ENCODE measurements at places on chromosomes 2 and 18.

- no peak for DNase-seq
Observed at GRCh38 chr2:126890551-126891450, 7.9 kb upstream of the TEX51 start.

DNA sequence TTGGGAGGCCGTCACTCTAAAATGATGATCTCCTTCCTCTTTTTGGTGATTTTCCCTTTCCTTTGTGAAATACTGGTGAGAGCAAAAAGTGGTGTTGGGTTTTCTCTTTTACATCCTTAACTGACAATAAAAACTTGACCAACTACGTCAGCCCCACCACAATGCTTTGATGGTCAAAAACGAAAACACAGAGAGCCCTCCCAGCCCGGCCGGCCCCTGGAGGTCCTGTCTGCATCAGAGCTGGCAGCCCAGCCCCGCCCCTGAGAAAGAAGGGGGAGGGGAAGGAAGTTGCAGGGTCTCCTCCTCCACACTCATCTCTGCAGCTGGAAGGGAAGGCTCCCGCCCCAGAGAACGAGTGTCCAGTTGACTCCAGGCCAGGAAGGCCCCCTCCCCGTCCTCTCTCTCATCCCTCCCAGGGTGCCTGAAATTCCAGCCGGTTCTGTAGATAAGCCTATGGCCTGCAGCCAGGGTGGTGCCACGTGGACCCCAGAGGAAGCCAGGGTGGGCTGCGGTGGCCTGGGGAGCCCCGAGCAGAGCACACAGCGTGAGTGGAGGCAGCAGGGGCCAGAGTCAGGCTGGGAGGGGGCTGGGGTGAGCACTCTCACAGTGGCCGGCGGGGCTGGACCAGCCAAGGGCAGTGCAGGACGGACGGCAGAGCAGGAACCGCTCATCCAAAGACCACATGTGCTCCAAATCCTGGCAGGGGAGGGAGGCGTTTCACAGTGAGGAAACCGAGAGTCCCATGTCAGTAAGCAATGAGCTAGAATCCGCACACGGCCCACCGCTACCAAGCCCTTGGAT is 19.8 kb downstream of the BIN1 start:
- peak; percentile 79 for DNase-seq

GRCh38 chr2:142435847-142436246 is 305.0 kb upstream of the LRP1B start:
- no peak for DNase-seq

GRCh38 chr2:48356701-48357325 is 173.1 kb upstream of the STON1 start:
- no peak for DNase-seq

DNA sequence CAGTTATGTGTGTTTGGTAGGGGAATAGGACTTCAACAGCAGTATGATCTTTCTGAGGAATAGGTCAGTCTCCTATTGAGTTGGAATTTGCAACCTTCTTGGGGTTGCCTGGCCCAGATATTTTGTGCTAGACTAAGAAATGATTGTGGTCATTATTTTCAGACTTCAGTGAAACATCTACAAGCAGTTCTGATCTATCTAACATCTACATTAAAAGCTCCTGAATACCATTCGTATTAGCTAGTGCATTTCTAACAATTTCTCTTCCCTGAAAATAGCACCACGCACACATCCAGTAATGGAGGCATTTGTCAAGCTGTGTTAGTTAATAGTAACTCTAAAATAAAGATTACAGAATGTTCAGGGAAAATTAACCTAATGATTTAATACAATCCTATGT is 179.3 kb downstream of the FIGN start:
- no peak for DNase-seq

DNA sequence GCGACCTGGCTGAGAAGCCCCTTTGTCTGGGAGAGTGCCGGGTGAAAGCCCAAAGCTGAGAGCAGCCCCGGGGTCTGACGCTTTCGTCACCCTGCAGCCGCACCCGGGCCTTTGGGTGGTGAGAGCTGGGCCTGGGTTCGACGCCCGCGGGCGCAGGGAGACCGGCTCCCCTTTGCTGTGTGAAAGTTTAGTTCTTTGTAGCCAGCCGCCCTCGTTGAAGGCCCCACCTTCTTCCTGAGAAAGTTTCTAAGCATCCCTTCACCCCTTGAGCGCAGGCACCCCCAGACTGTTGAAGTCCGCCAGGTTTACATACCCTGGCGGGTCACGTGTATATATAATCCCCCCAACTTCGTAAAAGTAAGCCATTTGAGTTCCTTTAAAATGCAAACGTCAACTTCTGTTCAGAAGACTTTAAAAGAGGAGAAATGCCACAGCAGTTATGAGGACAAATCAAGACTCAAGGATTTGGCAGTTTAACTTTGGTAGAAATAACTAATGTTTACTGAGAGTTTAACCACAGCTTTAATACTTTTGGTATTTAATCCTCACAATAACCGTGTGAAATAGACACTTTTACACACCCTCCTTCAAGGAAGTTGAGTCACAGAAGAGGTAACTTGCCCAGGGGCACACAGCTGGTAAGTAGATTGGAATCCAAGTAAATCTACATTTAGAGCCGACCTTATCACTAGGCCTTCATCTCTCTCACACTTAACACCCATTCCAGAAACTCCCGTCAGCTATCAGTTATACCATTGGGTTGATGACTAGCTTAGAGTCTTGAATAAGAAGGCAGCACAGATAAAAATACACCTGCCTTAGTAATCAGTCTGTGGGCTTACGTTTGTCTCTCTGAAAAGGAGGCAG is 1.1 kb upstream of the MBOAT2 start:
- no peak for DNase-seq

DNA sequence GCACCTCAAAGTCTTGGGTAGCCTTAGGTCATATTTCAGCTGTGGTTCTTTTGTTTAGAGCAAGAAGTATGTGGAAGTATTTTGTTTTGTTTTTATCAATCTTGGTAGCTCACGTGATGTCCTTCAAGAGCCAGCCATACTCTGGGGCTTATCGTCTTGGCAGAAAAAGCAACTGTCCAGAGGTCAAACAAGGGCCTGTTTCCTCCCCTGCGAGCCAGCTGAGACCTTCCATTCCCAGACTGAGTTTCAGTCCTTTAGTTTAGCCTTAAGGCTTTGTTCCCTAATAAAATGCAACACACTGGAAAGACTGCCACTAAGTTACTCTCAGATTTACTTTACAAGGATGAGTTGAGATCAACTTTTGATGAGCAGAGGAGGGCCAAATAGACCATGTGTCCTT is 63.5 kb downstream of the TXNL1 start:
- peak; percentile 41 for DNase-seq

DNA sequence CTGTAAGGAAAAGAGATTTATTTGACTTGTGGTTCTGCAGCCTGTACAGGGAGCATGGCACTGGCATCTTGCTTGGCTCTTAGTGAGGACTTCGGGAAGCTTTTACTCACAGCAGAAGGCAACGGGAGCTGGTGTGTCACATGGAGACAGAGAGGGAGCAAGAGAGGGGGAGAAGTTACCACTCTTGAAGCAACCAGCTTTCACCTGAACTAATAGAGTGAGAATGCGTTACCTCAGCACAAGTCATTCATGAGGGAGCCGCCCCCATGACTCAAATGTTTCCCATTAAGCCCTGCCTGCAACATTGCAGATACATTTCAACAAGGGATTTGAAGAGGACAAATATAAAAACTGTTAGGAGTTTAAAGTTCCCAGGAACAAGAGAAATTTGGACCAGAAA is 190.0 kb downstream of the CYRIA start:
- DNase-seq, result no peak

DNA sequence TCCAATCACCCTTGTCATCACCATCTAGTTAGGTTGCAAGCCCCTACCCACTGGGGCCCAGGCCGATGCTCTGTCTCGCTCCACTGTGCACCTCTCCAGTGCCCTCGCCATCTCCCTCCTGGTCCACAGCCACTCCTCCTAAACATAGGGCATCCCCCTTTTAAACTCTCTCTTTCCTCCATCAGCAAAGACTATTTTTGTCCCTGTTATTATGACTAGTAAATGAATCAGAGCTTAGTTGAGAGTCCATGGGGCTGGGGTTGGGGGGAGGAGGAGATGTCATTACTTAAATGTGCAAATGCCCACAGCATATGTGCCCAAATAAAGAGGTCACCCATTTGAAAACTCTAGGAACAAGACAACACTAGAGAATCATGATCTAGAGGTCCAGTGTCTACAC is 167.4 kb downstream of the TRABD2A start:
- no peak for DNase-seq

DNA sequence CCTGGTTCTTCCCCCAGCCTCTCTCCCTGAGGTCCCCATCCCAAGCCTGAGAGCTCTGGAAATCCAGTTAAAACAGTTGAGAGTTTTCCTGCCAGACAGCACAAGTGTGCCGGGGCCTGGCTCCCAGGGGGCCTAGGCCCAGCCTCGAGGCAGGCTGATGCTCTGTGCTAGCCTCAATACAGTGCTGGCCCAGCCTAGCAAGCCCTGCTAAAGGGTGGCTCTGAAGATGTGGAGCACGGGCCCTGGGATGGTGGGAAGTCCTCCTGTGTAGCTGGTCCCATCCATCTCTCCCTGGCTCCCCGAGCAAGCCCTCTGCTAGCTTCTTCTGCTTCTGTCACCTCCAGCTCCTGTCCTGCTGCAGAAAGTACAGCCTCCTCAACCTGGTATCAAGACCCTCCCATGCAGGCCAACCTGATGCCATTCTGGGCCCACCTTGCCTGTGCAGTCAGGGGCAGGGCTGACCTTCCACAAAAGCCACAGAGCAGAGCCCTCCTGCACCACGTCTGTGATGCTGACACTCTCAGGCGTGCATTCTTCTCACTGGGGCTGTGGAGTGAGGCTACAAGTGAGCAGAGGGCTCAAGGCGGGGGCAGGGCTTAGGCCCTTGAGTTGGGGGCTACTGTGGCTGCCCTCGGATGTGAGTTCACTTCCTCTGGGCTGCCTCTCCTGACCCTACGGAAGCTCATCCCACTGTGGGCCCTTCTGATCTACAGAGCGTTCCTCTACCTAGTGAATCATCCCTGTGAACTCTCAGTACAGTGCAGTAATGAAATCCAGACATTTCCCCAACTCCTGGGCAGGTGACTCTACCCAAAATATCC is 60.1 kb upstream of the LAPTM4A start:
- DNase-seq, result no peak

GRCh38 chr2:17943444-17943843 is 65.0 kb downstream of the KCNS3 start:
- no peak for DNase-seq

DNA sequence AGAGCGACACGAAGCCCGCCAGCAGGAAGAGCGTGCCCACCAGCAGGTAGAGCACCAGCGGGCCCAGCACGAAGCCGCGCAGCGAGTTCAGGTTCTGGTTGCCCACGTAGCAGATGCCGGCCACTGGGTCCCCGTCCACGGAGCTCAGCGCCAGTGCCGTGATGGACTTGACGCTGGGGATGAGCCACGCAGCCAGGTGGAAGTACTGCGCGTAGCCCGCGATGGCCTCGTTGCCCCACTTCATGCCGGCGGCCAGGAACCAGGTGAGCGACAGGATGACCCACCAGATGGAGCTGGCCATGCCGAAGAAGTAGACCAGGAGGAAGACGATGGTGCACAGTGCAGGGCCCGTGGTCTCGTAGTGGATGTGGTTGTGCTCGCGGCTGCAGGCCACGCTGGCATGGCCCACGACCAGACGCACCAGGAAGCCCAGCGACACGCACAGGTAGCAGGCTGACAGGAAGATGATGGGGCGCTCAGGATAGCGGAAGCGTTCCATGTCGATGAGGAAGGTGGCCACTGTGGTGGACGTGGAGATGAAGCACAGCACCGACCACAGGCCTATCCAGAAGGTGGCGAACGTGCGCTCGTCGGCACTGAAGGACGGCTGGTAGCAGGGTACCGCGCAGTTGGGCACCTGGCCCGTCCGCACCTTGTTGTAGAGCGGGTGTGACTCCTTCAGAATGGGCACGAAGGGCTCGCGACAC is 2.1 kb downstream of the FZD5 start:
- DNase-seq, result no peak

DNA sequence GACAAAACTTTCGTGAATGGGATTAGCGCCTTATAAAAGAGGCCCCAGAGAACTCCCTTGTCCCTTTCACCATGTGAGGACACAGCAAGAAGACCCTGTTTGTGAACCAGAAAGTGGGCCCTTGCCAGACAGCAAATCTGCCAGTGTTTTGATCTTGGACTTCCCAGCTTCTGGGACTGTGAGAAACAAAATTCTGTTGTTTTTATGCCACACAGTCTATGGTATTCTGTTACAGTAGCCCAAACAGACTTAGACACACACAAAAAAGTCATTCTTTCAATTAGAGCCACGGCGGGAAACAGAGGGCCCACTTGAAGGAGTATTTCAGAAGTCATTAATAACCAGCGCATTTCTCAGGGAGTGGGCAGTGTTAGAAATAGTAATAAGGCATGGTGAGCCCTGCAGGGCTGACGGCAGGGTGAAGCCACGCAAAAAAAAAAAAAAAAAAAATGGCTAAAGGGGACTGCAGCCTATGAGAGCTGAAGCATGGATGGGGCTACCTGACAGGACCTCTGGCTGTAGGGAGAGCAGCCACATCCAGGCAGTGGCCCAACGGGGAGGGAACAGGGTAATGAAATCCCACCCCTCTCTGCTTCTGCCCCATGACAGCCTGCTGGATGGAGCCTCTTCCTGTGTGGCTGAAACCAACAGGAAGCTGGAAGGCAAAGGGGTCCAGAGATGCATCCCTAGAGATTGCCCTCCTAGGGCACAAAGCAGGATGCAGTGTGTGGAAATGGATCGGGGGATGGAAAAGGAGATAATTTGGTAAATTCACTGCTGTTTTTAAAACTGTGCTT is 189.3 kb downstream of the KCNS3 start:
- no peak for DNase-seq

DNA sequence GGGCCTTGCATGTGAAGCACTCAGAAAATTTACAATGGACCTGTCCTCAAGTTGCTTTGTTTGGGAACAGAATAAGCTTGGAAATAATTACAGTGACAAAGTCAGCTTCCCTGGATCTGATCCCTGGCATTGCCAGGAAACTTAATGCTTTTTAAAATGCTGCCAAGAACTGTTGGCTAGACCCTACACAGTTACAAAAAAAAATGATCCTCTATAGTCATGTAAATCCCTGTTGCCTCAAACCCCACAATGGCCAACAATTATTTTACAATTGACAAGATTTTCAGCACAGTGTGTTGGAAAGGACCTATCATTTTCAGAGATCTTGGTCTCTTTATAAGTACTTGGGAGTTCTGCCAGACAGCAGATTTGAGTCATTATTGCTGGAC is 470.4 kb upstream of the ACVR2A start:
- DNase-seq, result peak; percentile 34

GRCh38 chr2:202035089-202035940 is 1.7 kb downstream of the FZD7 start:
- DNase-seq, result peak; percentile 68
